Renal cortical epithelial cell (primary cell): ENCODE measurements at places on chromosomes 3 and 15.

- DNase-seq = peak; percentile 99
Observed at GRCh38 chr3:109927161-109927560, 589.8 kb upstream of the DPPA4 start.

- DNase-seq = no peak
Observed at GRCh38 chr3:54649551-54649950, 278.3 kb downstream of the LRTM1 start.

DNA sequence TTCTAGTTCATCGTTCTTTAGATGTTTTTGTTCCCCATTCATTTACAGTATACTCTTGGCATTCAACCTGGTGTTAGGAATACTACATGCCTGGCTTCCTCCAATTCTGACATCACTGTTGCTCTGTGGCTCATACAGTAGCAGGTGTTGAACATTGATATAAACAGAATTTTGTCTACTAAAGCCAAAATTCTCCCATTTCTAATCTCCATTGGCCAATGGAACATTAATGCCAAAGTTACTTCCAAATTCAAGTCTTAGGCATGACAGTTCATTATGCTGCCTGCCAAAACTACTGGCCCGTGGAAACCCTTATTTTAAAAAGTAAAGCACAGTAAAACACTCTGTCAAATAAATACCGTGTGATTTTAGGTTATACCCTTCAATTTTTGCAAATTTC lies 368.0 kb downstream of the NAALADL2 start:
- DNase-seq = no peak

- DNase-seq = peak; percentile 50
Observed at GRCh38 chr3:175267121-175267531, 408.0 kb downstream of the NAALADL2 start.

- DNase-seq = no peak
Observed at GRCh38 chr3:170713653-170714052, 127.8 kb upstream of the SLC7A14 start.

DNA sequence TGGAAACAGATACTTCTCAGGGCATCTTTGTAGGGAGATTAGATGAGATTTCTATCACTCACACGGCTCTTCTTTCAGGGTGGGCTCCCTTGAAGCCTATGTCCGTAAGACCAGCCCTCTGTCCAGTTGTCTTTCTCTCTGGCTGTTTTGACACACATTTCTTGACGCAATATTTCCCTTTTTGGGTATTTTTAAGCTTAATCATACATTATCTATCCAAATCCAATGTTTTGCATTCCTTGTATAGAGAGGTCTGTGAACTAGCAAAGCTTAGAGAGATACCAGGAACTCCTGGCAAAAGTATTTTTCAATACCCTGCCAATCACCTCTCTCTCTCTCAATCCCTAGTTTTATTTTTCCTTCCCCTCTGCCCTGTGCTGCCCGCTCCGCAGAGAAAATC lies 79.3 kb downstream of the EOMES start:
- no peak for DNase-seq

DNA sequence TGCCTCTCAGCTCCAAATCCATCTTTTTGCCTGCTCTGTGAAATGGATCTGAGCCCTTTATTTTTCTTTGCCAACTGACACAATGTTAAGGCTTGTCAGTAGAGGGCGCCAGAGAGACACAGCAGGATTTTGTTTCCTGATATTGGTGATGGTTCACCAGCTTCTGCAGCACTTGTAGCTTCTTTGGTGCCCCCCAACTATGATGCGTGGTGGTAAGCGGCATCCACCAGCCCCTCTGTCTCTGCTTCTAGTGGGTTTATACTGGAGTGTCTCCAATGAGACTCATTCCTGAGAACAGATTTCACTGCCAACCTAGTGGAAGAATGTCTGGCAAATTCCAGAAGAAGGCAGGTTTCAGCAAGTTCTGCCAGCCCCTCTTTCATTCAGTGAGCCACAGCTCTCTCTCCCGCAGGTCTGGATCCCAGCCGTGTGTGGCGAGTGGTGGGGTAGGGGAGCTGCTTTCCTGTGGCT lies 471.9 kb upstream of the FRG2C start:
- peak; percentile 13 for DNase-seq

DNA sequence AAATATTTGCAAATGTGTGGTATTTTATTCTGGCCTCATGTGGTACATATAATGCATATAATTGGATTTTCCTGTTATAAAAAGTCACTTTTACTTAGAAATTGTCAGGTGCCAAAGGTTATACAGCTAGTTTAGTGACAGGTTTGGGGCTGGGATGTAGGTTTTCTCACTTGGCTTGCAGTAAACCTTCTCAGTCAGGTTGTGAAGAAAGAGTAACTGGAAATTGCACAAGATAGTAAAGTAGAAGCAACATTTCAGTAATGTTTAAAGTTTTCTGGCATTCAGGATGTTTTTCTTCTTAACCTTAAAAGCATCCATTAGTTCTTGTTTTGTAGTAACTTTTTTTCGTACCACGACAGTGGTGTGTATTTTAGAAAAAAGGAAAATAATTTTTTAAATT lies 53.9 kb downstream of the MEF2A start:
- peak; percentile 52 for DNase-seq

GRCh38 chr15:99425657-99426301 lies 140.0 kb upstream of the MEF2A start:
- DNase-seq = no peak

GRCh38 chr15:38085931-38086568 lies 151.6 kb downstream of the TMCO5A start:
- DNase-seq = peak; percentile 52

- peak; percentile 18 for DNase-seq
Observed at GRCh38 chr3:112908252-112908651, 61.6 kb upstream of the CD200R1L start.

DNA sequence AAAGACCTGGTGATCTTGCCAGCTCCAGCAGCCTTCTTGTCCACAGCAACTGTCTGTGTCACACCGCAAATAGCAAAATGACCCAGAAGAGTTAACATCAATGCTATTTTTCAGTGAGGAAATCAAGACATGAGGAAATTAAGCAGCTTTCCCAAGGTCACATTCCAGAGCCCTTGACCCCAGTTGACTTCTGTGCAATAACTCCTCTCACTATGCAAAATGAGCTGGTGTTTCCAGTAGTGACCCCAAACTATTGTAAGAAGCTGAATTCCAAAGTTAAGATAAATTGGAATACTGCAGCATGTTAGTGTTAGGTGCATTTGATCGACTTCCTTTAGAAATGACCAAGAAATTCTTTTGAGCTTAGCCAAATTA lies 172.8 kb upstream of the SNTN start:
- no peak for DNase-seq

DNA sequence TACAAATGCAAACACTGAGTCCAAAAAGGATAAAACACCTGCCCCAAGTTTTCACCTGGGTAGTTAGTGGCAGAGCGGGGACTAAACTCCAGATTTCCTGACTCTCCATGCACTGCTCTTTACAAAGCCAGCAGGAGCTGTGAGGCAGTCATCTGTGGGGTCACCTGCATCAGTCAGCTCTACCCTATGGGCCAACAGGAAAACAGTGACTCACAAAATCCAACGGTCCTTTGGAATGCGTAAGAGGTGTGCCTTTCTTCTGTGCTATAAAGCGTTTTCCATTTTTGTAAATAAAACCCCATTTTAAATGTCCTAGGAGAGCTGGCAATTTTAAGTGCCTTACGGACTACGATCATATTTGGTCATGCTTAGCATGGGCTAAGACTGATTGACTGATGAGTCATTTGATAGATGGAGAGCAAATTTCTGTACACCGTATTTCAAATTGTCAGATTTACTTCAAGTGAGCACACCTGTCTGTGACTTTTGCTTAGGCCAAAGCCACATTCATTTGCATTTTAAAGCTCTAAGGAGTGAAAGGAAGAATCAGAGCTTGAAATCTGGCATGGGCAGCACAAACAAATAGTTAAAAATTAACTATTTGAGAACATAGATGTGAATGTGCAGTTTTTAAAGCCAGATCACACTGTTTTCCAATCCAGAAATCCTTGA lies 4.4 kb upstream of the COL8A1 start:
- peak; percentile 92 for DNase-seq

DNA sequence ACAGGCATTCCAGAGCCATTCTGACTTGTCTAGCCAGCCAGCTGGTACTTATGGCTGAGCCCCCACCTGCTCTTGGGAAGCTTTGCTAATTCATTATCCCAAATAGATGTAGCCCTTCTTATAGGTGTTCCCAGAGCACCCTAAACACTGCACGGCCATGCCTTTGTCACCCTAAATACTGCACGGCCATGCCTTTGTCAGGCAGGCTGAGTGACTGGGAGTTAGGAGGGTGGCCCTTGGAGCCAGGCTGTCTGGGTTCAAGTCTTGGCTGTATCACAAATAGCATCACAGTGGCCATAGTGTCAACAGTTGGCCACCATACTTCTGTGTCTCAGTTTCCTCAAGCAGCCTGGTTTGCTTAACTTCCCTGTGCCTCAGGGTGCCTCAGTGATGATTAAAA lies 292.3 kb downstream of the ADAMTS17 start:
- no peak for DNase-seq

DNA sequence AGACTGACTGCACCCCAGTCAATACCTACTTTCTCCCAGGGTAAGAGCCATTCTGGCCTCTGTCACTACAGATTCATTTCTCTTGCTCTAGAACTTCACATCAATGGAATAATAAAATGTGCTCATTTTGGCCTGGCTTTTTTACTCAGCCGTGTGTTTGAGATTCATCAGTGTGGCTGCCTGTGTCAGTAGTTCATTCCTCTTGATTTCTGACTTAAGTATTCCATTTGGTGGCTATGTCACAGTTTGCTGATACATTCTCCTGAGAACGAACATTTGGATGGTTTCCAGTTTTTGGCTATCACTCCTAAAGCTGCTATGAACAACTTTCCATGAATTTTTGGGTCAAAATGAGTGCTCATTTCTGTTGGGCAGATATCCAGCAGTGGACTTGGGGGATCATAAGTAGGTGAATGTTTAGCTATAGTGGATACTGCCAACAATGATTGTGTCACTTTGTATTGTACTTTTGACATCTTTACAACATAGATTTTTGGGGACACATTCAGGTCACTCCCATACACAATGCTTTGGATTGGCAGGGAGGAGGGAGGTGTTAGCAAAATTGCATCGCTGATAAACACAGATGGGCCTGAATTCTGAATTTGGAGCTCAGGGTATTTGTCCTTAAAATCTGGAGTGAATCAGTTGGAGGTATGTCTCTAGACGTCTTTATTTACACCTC lies 19.8 kb upstream of the FAM107A start:
- no peak for DNase-seq

DNA sequence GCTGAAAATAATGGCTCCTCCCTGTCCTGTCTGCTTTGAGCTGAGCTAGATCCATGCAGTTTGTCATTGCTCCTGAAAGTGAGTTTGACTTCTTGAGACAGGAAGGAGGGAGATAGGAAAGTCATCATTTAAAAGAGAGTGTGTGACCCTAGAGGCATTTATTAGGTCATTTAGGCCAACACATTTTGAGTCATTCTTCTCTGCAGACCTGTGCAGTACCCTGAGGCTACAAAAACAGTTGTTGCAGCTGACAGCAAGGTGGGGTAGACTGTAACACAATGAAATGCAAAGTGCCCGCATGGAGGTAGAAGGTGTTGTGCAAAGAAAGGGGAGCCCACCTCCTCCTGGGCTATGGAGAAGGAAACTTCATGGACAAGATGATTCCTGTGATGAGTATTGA lies 102.8 kb upstream of the PFN2 start:
- peak; percentile 31 for DNase-seq

- peak; percentile 68 for DNase-seq
Observed at GRCh38 chr15:82875411-82876003, 66.1 kb downstream of the WHAMM start.

GRCh38 chr15:91032919-91033803 lies 10.8 kb upstream of the VPS33B start:
- peak; percentile 51 for DNase-seq

- no peak for DNase-seq
Observed at GRCh38 chr3:184911570-184911969, 99.6 kb downstream of the VPS8 start.

DNA sequence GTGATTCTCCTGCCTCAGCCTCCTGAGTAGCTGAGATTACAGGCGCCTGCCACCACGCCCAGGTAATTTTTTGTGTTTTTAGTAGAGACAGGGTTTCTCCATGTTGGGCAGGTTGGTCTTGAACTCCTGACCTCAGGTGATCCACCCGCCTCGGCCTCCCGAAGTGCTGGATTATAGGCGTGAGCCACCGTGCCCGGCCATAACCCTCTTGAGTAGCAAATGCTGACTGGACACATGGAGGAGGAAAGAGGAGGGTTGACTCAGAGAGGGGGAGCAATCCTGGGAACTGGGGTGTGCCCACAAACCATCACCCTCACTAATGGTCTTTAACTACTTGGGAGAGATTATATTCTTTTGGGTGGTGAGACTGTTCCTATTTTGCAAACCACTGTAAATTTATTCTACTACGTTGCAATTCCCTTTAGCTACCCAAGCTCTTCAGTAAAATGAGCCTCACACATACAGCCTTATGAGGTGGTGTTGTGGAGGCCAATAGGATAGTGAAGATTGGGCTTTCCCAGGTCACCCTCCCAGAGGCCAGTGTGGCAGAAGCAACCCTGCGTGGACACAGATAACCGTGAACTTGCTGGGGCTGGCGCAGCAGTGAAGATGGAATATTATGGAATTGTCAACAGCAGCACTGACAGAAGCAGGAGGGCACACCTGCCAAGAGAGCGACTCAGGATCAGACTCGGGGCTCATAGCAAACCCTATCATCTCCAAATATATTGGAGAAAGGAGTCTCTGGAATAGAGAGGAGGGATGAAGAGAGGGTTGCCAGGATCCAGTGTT lies 37.4 kb downstream of the TLNRD1 start:
- no peak for DNase-seq

- no peak for DNase-seq
Observed at GRCh38 chr15:66858423-66859207, 156.6 kb downstream of the SMAD6 start.

DNA sequence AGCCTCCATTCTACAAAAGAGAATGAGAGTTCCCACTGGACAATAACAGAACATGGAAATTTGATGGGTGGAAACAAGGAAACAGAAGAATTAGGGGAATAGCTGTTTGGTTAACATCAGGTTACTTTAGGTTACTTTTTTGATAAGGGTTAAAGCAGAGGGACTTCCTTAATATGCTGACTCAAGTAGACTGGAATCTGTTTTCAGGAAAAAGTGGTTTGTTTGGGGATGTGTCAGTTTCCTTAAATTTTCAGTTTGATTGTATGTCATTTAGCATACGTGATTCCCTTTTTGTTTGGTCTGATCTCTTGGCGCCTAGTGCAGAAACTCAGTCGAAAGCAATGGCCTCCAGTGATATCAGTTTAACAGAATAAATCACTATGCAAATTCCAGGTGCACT lies 411.8 kb upstream of the GRM7 start:
- DNase-seq = no peak

GRCh38 chr15:90703455-90703854 lies 13.7 kb upstream of the BLM start:
- no peak for DNase-seq

DNA sequence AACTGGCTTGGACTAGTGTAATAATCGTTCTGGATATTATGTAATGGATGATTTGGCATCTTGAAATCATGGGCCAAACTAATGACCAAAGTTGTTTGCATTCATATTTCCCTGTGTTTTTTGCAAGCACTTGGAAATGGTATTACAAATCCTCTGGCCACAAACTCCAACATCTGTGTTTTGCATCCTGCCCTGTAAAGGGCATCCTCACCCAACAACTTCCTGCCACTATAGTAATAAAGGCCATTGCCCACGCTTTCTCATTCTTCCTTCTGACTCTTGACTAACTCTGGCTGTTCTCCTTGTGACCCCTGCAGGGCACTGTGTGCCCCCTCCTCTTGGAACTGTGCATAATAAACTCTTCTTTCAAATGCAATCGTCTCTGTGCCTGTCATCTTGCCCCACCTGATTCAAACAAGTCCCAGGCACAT lies 25.4 kb upstream of the PSMD6 start:
- peak; percentile 24 for DNase-seq
